ENCODE measurements at places on chromosomes 16 and 17.

- no peak for DNase-seq
Observed at GRCh38 chr17:80358131-80358530, 56.8 kb upstream of the ENDOV start.

GRCh38 chr17:6471531-6472465, 27.5 kb downstream of the PIMREG start:
- DNase-seq = no peak

GRCh38 chr17:15447928-15448579, 19.4 kb downstream of the CDRT4 start:
- DNase-seq = no peak

DNA sequence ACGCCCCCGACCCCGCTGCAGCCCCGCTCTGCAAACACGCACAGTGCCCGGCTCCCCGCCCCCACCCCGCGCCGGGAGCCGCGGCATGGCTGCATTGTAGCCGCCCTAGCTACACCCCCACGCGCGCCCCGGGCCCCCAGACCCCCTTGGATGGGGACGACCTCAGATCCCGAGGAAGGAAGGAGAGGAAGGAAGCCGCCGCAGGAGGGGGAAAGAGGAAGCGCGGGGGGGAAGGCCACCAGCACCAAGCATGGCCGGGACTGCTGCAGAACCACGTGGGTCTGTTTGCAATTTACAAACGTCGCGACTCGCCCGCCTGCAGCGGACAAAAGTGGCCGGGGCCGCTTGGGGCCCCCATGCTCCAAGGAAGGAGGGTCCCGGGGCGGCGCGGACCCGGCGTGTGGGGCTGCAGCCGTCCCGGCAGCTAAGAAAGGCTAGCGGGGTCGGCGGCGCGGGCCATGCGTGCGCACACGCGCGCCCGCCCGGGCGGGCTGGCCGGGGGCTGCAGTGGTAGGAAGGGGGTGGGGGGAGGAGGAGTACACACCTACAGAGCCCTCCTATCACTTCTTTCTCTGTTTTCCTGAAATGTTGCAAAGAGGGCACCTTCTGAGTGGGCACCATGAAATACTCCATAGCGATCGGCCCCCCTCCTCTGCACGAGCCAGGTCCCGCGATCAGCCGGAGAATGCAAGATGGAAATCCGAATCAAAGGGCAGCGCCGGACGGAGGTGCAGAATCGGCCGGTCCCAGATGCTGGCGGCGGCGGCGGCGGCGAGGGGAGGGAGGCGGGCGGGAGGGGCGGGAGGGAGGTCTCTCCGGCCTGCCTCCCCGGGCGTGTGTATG, 488 bp downstream of the TFAP4 start:
- peak; percentile 47 for DNase-seq

GRCh38 chr16:31167315-31167714, 12.6 kb upstream of the FUS start:
- no peak for DNase-seq

- no peak for DNase-seq
Observed at GRCh38 chr16:71402007-71402406, 39.8 kb downstream of the TLE7 start.

- DNase-seq = no peak
Observed at GRCh38 chr17:39271546-39271945, 45.8 kb upstream of the STAC2 start.

GRCh38 chr16:81551151-81551808, 106.7 kb downstream of the CMIP start:
- no peak for DNase-seq

GRCh38 chr17:38879878-38880665, 10.2 kb downstream of the LASP1 start:
- no peak for DNase-seq

DNA sequence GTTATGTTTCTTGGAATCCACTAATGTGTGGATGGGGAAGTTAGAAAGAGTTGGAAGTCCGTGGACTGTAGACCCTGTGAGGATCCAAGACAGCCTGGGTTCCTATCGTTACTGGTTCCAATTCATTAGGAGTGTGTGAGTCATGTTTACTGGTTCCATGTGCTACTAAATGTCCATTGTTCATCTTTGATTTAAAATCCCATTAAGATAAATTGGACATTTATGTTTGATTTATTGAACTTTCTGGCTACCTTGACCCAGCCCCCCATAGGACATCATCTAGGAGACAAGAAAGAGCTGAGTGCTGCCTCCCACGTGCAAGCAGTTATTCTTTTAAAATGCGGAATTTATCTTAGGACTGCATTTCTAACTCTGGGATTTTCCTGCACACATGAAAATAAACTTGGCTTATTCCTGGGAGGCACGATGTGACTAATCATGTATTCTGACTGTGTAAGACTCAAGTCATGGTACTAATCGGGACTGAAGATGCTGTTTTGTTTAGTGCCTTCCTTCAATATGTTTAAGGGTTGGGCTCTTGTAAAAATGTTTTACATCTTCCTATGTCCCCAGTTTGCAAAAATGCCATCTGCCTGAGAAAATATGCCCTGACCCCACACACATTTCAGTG, 53.4 kb downstream of the RGS9 start:
- DNase-seq = no peak

DNA sequence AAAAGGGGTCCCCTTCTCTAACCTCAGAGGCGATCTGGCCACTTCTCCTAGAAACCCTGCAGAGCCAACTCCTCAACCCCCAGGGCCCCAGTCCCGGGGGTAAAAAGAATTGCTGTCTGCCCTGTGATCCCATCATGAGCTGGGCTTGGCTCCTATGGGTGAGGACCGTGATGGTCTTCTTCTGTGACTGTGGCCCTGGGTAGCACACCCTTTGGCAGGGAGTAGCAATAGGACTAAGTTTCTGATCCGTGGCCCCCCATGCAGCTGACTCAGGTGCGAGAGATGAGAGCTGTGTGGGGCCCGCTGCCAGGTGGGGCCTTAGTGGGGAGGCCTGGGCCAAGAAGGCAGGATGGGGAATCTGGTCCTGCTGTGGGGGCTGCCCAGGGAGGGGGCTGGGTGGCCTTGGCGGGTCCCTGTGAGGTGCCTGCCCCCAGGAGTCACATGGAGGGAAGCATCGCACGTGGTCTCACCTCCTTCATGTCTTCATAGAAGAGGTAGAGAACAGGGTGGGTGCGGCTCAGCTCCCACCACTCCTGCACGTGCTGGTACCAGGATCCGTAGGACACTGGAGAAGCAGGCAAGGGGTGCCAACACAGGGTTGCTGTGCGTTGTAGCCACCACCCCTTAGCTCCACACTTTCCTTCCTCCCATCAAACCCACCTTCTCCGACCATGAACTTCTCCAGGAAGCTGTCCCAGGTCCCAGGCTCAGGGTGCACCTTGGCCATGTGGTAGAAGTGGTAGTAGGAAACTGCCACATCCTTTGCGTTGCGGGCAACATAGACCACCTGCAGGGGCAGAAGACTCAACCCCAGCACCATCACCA, 3.3 kb downstream of the SULT1A1 start:
- no peak for DNase-seq

- DNase-seq = no peak
Observed at GRCh38 chr16:81029930-81030604, 5.6 kb upstream of the ATMIN start.

- DNase-seq = no peak
Observed at GRCh38 chr16:3573146-3573815, 3.9 kb downstream of the NLRC3 start.

- no peak for DNase-seq
Observed at GRCh38 chr16:83271970-83272575, 535.7 kb upstream of the HSBP1 start.
